Hematopoietic multipotent progenitor cell treated with erythropoietin and hydrocortisone succinate and interleukin-3 and kit ligand, for 17 days (in vitro differentiated cells): ENCODE measurements at places on chromosomes 13 and 19.

DNA sequence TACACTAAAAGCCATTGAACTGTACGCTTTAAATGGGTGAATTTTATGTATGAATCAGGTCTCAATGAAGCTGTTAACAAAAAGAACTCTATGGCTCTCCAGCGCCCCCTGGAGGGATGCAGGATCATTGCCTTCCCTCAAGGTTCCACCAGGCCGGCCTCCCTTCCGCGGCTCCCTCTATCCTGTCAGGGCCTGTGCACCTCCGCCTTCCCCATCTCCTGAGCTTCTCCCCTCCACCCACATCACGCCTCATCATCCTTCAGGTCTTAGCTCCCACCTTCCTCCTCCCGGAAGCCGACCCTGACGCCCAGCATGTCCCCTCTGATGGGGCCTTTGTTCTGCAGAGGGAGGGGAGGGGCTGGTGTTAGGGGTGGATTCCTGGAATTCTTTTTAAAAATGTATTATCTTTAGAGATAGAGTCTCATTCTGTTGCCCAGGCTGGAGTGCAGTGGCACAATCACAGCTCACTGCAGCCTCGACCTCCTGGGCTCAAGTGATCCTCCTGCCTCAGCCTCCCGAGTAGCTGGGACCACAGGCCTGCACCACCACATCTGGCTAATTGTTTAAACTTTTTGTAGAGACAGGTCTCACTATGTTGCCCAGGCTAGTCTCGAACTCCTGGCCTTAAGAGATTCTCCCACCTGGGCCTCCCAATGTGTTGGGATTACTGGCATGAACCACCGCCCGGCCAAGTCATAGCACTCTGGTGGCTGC lies 27.7 kb downstream of the MEIS3 start:
- peak; percentile 88 for DNase-seq

- no peak for DNase-seq
Measured at GRCh38 chr13:110216398-110217041, 90.4 kb downstream of the COL4A1 start.

DNA sequence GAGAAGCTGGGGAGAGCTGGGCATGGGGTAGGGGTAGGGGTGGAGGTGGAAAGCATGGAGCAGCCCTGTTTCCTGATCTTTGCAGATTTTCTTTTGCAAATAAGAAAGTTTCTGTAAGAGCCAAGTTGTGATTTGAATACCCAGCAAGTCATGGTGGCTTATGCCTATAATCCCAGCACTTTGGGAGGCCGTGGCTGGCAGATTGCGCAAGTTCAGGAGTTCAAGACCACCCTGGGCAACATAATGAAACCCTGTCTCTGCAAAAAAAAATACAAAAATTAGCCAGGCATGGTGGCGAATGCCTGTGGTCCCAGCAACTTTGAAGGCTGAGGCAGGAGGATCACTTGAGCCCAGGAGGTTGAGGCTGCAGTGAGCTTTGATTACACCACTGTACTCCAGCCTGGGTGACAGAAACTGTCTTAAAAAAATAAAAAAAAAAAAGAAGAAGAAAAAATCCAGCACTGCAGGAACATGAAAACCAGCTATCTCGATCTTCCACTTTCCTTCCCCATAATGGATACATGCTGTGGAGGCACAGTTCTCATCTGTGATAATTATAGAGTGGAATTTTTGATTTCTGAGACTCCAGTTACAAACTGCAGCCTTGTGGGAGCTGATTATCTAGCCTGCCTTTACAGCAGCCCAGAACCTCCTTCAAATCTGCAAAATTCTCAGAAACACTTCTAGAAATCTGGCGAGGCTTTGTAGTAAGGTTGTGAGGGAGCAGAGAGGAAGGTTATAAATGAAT lies 12.1 kb upstream of the TEX26 start:
- DNase-seq, result no peak

GRCh38 chr13:99315186-99315585 lies 8.0 kb upstream of the GPR183 start:
- no peak for DNase-seq

DNA sequence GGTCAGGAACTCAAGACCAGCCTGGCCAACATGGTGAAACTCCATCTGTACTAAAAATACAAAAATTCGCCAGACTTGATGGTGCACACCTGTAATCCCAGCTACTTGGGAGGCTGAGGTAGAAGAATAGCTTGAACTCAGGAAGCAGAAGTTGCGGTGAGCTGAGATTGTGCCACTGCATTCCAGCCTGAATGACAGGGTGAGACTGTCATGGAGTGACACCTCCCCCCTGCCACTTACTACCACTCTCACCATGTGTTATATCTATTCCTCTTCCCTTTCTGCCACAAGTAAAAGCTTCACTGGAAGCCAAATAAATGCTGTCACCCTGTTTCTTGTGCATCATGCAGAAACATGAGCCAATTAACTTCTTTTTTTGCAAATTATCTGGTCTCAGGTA lies 10.6 kb upstream of the CEACAM4 start:
- DNase-seq, result no peak

DNA sequence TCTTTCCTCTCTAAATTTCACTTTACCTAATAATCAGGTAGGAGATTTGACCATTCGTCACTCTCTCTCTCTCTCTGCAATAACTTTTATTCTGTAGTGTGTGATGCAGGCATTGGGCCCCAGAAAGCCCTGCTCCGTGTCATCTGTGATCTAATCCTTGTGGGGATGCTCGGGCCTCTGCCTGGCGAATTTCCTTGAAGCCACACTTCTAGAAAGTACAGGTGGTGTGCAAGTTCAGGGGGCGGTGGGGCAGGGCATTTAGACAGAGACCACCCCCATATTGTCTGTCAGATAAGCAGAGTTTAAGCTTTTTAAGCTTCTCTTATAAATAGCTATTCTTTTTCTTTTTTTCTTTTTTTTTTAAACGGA lies 53.4 kb upstream of the GPR12 start:
- no peak for DNase-seq

DNA sequence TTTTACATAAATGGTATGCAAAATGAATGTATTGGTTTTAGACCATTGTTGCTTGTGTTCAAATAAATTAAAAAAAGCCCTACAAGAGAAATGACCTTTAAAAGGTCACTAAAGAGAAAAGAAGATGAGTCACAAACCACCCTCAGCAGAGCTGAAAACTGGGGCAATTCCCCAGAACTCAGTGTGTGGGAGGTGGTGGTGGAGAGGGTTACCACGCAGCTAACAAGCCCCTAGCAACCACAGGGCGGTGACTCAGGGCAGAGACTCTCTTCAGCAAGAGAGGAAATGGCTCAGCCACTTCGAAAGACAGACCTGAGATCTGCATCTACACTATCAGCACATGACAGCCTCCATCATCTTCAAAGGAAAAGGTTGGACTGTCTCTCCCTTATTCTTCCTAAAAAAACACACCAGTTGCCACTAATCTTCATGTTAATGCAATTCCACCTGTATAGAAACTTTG lies 29.4 kb upstream of the NDFIP2 start:
- no peak for DNase-seq

GRCh38 chr13:98478189-98479129 lies 98.4 kb downstream of the STK24 start:
- DNase-seq, result no peak

DNA sequence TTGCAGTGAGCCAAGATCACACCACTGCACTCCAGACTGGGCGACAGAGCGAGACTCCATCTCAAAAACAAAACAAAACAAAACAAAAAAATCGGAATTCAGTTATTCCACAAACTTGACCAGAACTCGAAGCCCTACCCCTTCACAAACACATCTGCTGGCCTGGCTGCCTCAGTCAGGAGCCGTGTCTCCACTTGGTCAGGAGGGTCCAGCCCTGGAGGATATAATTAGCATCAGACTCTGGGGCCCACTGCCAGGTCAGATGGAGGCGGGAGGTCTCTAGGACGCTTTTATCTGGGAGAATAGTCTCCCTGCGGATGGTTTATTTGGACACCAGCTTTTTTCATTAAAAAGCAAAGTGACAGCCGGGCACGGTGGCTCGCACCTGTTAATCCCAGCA lies 8.0 kb downstream of the ELL start:
- no peak for DNase-seq

- DNase-seq, result no peak
Measured at GRCh38 chr13:41157048-41157717, 24.6 kb upstream of the KBTBD6 start.

DNA sequence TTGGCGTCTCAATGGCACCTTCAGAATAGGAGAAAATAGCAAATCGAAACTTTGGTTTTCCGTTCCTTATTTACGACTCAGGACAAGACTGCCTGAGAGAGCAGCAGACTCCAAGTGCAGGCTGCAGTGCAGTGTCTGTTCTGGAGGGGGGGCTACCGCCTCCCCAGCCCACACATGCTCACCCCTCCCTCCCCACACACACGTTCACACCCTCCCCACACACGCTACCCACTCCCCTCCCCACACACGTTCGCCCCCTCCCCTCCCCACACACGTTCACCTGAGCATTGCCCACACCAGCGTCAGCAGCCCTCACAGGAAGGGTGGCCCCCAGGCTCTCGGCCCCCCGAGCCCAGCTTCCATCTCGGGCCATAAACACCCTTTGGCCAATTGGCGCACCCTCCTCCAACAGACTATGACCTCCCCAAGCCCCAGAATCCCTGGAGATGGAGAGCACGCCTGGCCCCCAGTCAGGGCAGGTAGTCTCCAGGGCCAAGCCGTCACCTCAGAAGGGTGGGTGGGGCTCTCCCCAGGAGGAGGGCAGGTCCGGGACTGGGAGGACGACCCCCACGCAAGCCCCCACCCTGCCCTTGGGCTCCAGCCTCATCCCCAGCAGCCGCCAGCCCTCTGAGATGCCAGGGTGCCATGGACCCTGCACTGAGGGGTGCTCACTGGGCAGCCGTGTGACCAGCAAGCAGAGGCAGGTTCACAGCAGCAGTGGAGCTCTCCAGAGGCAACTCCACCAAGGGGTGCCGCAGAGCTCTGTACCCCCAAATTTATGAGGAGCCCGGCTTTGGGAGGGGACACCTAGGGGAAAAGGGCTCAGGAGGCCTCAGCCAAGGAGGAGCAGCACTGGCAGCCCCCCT lies 27.5 kb downstream of the RASA3 start:
- no peak for DNase-seq

GRCh38 chr19:57675881-57676280 lies 5.9 kb upstream of the ZNF551 start:
- no peak for DNase-seq

DNA sequence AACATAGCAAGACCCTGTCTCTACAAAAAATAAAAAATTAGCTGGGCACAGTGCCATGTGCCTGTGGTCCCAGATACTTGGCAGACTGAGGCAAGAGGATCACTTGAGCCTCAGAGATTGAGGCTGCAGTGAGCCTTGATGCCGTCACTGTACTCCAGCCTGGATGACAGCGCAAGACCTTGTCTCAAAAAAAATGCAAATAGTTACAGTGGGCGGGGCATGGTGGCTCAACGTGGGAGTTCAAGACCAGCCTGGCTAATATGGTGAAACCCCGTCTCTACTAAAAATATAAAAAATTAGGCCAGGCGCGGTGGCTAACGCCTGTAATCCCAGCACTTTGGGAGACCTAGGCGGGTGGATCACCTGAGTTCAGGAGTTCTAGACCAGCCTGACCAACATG lies 8.5 kb downstream of the PGLS start:
- no peak for DNase-seq

- DNase-seq, result no peak
Measured at GRCh38 chr13:75855216-75855615, 219.1 kb downstream of the LMO7 start.

- DNase-seq, result no peak
Measured at GRCh38 chr13:109781384-109782065, 4.9 kb downstream of the IRS2 start.

DNA sequence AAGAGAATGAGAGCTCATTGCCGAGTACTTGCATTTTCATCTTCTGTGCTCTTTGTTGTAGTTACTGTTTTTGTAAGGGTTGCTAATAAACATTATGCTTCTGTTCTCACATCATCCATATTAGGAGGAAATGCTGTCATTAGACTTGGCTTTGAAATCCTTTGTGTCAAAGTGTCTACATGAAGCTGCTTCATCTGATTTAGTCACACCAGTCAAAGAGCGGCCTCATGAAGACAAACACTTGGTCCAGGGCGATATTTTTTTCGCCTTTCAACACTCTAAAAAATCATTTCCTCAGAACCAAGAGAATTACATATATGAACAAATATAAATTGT lies 105.0 kb downstream of the SPRY2 start:
- DNase-seq, result no peak

DNA sequence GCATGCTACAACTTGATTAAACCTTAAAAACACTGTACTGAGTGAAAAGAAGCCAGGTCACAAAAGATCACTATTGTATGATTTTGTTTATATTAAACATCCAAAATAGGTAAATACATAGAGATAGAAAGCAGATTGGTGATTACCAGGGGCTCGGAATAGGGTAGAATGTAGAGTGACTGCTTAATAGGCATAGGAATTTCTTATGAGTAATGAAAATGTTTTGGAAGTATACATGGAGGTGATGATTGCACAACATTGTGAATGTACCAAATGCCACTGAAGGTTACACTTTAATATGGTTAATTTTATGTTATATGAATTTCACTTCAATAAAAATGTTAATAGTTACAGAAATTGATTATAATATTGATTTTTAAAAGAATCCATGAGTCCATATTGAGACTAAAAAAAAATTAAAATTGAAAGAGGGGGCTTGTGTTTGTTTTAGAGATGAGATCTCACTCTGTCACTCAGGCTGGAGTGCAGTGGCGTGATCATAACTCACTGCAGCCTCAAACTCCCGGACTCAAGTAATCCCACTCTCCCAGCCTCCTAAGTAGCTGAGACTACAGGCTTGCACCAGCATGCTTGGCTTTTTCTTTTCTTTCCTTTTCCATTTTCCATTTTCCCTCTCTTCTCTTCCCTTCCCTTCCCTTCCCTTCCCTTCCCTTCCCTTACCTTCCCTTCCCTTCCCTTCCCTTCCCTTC lies 85.1 kb downstream of the FNDC3A start:
- no peak for DNase-seq

DNA sequence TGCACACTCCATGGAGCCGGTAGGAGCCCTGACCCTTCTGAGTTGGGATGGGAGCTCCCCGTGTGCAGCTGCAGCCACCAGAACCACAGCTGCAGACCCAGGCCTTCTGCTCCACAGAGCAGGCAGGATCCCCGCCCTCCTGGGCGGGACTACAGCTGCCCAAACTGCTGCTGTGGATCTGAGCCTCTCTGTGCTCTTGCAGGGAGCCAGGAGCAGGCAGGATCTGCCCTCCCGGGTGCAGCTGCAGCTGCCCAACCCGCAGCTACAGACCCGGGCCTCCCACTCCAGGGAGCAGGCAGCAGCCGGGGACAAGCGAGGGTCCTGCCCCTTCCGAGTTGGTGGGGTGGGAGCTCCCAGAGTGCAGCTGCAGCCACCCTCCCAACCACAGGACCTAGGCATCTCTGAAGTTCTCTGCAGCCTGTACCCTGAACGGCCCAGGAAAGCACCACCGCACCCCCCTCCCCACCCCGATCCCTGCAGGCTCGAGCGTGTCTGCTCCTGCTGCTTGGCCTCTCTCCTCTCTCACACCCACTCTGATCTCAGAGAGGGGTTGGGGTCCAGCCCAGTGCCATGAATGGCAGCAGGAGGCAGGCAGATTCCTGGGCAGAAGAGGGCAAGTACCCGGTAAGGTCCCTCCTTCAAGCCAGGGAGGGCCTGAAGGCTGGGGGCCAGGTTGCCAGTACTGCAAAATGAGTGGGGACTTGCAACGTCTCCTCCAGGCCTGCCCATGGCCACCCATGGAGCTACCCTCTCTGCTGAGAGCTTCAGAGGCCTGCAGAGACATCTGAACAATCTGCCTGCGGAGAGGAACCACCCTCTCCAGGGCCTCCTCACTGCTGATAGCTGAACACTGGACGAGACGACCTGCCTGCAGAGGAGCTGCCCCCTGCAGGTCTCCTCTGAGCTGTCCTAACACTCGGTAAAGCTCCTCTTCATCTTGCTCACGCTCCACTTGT lies 16.4 kb upstream of the EMP3 start:
- no peak for DNase-seq
